Retina (tissue), 1 donor: ENCODE measurements at places on chromosomes 2 and 18.
A peak's percentile ranks its signal among the peaks of the same experiment; 100 is the strongest.

DNA sequence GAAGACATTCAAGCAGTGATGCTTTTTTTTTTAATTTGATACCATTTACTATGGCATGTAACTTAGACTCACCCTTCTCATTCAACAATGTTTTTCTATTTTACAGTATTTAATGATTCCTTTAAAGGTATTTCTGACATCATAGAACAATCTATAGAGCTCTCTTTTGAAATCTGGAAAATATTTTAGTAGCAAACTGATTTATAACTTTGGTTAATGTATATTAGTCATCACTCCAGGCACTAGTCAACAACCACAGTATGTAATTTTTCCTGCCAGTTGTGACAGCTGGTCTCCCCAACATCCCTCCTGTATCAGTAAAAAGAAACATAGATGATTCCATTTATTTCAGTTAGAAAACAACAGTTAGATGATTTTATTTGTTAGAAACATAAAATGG, 122.9 kb downstream of the LCLAT1 start:
- DNase-seq, result no peak

- DNase-seq, result peak; percentile 93
These were observed at the start of gene BCL11A for GRCh38 chr2:60553495-60554073. Gene BCL11A (minus strand): TSS chr2:60553654. CDS start chr2:60553270, 384 bp downstream.

DNA sequence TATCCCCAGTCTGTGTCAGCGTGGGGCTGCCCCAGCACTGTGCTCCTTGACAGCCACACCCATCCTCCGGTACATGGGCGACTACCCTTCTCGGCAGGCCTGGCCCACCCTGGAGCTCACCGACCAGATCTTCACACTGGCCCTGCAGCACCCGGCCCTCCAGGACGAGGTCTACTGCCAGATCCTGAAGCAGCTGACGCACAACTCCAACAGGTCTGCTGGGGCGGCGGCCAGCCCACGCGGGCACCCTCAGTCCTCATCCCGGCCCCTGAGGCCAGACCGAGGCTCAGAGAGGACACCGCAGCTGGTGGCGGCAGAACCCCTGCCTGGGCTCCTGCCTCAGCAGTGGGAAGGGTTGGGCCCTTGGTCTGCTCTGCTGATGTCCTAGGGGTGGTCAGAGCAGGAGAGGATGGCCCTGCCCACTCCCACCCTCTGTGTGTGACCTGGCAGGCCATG, 14.4 kb upstream of the GPR17 start:
- no peak for DNase-seq

DNA sequence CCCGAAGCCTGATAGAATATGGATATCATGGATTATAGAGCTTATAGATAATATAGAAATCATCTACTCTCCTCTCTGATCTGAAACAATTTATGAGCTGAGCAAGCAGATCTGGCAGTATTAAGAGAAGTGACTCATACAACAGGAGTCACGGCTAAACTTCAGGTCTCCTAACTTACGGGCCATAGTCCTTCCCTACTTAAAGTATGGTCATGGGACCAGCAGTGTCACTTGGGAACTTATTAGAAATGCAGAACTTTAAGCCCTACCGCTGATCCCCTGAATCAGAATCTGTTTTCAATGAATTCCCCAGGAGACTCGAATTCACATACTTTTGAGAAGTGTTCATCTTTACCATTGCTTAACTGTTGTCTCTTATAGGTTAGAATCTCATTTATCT, 195.7 kb upstream of the FANCL start:
- no peak for DNase-seq

DNA sequence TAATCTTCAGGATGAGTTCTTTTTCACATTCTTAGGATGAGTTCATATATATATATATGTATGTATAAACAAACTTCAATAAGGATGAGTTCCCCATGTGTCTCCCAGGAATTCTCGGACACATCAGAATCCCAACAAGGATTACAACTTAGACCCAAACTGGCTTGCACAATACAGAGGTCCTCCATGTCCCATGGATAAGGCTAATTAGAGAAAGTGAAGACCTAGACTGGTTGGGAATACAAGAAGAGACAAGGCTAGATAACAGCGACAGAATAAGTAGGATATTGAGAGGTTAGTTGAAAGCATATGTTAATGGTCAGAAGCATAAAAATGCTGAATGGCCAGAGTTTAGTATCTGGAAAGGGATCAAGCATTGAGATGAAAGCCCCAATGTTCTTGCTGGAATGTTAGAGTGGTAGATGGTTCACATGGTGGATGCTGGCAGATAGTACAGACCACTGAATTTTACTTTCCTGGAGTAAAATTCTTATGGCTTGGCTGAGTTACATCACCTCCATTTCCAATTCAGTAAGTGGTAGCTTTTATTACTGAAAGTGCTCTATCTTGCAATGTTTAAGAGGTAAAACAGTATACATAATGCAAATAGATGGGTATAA, 154.9 kb upstream of the EPHA4 start:
- DNase-seq, result no peak
